ENCODE measurements at places on chromosomes 11 and 22.

GRCh38 chr22:26707581-26707980 lies 50.2 kb downstream of the MIAT start:
- DNase-seq: no peak

DNA sequence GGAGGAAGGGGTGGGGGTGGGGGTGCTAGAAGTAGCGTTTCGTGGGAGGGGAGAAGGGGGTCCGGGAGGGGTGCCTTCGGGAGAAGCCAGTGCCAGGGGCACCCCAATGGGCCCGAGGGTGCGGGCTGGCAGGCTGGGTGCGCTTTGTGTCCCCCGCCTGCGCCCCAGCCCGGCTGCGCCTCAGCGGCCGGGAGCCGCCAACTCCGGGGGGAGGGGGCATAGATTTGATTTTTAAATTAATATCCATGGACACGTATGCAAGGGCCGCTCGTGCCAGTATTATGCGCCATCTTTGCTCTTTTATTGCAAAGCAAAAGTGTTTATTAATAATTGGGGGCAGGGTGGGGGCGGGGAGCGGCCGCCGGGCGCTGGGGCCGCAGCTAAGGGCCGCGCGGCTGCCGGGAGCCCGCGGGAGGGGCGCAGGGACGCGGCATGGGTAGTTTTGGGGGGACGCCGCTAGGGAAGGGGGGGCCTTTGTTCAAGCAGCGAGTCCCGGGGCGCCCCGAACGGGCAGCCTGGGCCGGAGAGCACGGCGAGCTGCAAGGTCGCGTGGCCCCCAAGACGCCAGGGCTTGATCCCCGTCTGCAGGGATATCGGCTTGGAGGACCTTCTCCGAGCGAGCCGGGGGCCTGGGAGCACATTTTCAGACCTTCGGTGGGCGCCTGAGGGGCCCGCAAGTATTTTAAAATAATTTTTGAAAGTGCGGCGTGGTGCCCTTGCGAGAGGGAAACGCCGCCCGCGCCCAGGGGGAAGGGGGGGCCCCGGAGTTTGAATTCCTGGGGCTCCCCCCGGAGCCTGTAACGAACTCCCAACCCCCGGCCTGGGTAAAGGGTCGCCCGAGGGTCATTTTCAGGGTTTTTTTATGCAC lies 959 bp downstream of the CCND1 start:
- DNase-seq: peak; percentile 33

DNA sequence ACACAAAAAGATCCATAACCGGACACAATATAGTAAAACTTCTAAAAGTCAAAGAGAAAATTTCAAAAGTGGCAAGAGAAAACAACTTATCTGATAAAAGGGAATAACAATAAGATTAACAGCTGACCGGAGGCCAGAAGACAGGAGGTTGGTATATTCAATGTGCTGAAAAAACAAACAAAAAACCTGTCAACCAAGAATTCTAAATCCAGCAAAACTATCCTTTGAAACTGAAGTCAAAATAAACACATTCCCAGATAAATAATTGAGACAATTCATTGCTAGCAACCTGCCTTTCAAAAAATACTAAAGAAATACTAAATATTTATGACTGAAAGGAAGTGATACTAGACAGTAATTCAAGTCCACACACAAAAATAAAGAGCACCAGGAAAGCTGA lies 101.3 kb downstream of the RELT start:
- DNase-seq: no peak

- no peak for DNase-seq
These were observed 214.6 kb downstream of the DSCAML1 start for GRCh38 chr11:117582433-117582832.

DNA sequence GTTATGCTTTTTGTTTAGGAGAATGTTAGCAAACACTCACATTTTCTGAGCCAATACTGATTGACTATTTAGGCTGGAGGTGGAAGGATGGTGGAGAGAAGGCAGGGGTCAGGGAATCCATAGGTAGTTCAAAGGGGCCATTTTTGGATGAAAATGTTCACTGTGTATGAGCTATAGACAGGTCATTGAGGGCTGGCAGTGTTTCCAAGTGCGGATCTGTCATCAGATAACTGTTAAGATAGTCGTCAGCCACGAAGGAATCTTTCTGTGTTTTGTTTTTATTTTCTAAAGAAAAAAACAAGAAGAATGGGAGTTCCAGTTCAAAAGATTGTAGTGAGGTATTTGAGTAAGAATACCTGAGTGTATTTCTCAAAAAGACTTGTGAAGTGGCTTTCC lies 3.1 kb downstream of the KCNJ5 start:
- no peak for DNase-seq

- peak; percentile 36 for DNase-seq
These were observed 176.6 kb upstream of the RAG2 start for GRCh38 chr11:36774603-36775002.

All from fibroblast of pulmonary artery (primary cell).